Stimulated activated CD8-positive, alpha-beta memory T cell treated with anti-CD3 and anti-CD28 coated beads, Interleukin-12 subunit alpha, Interleukin-12 subunit beta, amount 100 ng/mL, for 4 hours (primary cell): ENCODE measurements at places on chromosomes 5 and 9.

GRCh38 chr5:66617991-66618768, 22.0 kb downstream of the MAST4 start:
- DNase-seq, result no peak

DNA sequence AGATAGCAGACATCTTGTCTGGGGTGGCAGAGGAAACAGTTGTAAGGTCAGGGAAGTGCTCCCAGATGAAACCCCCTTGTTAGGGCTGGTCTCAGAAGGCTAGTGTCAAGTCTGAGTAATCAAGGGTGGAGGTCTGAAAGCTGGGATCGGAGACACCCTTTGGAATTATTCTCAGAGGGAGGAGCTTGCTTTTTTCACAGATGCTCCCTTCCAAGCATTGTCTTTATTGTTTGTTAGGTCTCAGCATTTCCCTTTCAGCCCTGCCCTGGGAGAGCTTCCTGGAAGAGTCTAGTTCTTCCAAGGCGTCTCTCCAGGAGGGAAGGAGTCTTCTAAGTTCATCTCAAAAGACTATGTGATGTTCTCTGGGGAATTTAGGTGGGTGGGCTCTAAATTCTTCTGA, 3.2 kb downstream of the TEK start:
- no peak for DNase-seq

DNA sequence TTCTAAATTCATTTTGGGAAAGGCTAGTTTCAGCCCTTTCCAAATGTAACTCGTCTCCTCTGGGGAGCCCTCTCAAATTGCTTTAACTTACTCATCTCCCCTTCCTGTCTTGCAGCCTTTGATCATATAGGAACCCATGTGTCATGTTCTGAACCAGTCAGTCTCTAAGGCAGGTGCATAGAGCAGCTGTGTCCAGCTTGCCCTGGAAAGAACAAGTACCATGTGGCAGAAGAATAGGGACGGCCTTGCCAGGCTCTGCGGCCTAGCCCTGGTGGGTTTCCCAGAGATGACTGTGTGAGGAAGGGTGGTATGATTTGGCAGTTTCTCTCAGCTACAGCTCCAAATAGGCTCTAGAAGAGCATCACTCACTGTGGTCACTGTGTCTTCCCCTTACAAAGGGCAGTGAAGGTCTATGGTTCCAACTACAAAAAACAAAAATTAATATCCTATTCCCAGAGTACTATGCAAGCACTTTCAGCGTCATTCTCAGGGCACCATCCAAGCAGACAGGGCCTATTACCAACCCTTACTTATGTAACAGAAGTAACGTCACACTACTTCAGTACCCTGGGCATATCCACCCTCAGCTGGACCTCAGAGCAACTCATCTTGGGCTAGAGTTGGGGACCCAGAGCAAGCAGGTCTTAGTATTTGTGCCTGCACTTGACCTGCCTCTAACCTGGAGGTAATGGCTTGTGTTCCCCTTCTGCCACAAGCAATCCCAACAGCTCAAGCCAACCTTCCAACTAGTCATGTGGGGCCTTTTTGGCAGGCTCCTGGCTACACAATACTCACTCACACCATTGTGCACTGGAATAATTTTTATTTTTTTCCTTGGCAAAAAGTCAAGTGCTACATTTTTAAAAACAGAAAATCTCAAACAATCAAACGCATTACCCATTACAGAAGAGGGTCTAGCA, 37.2 kb upstream of the UBAP2 start:
- no peak for DNase-seq

DNA sequence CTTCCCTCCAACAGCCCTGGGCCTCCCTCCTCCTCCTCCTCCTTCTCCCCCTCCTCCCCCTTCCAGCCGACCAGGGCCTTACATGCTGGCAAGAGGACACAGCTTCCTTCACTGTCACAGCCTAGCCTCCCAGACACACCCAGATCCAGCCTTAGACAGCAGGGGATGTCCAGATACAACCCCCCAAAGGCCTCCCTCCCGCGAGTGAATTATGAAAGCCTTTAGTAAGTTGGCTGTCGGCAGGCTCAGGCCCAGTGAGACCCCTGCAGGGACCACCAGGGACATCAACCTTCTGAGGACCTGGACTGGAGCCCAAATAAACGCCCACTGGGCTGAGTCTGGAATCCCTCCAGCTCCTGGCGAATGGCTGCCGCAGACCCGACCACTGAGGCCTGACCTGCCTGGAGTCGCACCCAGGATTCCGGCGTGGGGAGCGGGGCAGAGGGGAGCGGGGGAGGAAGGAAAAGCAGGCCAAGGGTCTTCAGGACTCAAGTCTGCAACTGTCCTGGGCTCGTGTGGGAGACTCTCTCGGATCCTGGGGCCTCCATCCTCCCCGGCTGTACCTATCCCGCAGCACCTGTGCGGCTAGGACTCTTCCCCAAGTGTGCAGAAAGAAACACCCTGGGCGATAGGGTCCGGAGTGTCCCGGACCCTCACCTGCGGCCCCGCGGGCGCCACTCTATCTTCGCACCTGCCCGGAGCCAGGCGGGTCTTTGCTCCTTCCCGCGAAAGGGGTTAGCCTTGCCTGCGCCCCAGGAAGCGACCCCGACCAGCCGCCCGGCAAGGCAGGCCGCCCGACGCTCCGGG, 705 bp downstream of the SEPTIN8 start:
- DNase-seq, result no peak

GRCh38 chr9:34417734-34418133, 40.6 kb downstream of the FAM219A start:
- no peak for DNase-seq

DNA sequence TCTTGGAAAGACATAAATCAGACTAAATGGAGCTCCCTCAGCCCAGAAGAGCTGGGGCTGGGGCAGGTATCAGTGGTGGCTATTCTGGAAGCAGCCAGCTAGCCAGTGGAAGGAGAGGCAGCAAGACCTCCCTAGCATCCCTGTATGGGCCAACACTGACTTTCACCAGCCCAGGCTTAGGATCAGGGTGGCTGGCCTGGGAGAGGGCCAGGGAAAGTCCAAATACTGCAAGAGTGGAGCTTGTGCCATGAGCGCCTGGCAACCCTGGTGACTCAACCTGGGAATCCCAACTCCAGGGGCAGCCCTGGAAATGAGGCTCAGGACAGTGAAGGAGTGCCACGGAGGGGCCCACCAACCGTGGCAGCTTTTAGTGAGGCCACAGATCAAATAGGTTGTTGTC, 7.6 kb upstream of the IRF1 start:
- DNase-seq, result no peak
